ENCODE measurements at places on chromosomes 2 and 18.
A peak's percentile ranks its signal among the peaks of the same experiment; 100 is the strongest.

- no peak for DNase-seq
Measured at GRCh38 chr2:219398721-219399363, 11.1 kb upstream of the DNPEP start.

- DNase-seq: peak; percentile 76
Measured at GRCh38 chr18:22639026-22639463, 221.3 kb upstream of the CTAGE1 start.

DNA sequence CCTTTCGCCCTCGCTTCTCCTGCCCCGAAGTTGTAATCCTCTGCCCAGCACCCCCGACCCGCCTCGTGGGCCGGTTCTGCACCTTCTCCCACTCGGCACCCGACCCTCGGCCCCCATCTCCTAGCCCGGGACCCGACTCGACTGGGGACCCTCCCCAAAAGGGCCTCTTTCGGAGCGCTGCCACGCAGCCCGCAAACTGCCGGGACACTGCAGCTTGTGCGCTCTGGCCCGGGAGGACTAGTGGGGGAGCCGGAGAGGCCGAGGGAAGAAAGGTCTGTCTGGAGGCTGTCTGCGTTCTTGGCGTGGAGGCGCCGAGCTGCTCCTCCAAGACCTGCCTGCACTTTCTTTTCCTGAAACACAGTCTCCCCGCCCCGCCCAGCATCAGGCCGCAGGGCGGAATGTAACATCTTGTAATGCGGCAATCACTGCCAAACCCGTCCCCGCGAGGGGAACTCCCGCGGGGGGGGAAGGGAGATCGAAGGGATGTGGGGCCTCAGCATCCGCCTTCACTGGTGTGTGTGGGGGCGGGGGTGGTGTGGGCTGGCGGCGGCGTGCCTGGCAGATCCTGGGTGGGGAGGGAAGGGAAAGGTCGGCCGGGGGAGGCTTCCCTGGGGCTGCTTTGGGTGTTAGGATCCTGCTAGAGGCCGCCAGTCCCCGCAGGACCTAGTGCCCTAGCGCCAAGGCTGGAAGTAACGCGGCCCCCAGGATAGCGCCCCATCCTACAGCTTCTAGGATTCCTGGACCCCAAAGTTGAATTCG lies 7.4 kb downstream of the DLX2 start:
- peak; percentile 98 for DNase-seq

DNA sequence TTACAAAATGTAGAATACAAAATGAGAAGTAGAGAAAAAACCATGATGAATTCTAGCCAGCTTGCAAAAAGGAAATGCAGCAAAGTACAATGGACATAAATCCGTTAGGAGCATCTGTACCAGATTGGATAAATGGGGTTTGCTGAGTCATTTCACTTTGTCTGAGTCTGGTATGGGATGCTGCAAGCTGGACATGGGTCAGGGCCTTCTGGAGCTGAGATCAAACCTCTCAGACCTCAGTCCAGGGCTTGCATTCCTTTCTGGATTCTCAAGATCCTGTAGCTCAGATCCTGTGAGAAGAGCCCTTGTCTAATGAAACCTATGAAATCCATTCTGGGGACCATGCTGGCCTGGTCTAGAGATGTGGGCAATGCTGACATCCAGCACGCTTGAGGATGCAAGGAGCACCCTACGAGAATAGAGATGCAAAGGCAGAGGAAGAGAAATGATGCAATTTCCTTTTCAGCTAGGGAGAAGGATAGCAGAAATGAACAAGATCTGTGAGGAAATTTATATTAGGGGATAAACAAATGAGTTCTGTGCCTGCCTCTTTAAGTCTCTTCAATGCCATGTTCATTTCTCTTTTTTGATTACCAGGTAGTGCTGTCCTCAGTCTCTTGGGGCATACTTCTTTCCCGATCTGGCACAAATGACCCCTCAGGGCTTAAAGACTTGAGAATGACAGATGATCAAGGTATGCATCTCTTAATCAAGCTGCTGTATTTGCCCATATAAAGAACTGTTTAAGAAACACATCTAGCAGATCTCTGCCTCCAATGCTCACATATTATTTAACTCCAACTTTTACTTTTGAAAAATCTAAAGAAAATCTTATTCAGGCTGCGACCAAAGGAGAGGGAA lies 230.4 kb downstream of the MEIS1 start:
- DNase-seq: no peak

DNA sequence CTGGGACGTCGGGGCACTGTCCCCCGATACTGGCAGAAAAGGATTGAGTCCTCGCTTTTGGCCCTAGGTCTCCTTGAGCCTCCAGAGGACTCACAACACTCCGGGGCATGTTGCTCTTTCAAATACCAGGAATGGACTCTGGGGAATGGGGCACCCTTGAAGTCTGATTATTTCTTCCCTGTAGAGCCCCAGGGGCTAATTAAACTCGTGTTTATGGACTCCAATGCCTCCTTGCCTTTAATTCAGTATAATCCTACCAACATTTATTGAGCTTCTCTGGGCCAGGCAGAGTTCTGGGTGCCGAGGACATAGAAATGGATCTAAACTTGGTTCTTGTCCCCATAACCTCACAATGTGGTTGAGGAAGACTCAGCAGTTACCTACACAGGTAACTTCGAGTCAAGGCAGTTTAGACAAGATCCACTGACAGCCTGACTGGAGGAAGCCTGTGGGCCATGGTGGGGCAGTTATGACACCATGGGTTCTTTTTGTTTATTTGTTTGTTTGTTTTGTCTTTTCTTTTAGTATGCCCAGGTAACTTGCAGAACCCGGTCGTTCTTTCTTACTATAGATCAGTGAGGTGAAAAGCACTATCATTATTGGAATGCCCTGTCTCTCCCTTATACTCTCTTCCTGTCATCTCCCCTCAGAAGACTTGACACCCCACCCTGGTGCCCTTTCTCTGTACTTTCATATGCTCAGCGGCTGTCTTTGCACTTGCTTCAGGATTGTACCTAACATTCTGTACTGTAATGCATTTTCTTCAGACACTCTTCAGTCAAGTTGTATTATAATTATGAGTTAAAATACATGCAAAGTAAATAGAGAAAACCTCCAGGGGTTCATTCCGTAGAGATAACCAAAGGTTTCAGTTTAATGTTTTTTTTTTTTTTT lies 3.2 kb downstream of the CFLAR start:
- peak; percentile 36 for DNase-seq

DNA sequence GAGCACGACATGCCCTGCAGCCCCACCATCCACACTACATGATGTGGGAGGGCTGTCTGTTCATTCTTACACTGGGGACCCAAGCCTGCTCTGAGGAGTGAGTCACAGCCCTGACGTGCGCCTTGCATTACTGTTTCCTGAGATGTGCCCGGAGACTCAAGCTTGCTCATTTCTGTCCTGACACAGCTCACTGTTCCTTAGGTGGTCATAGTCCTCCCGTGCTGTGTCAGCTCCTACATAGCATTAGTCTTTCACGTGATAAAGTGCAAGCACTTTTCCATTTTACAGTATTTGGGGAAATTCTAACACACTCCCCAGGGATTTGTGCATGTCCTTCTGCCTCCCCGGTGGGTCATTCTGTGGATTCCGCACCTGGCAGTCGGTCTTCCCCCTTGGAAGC lies 46.2 kb upstream of the TRIM43B start:
- peak; percentile 77 for DNase-seq

DNA sequence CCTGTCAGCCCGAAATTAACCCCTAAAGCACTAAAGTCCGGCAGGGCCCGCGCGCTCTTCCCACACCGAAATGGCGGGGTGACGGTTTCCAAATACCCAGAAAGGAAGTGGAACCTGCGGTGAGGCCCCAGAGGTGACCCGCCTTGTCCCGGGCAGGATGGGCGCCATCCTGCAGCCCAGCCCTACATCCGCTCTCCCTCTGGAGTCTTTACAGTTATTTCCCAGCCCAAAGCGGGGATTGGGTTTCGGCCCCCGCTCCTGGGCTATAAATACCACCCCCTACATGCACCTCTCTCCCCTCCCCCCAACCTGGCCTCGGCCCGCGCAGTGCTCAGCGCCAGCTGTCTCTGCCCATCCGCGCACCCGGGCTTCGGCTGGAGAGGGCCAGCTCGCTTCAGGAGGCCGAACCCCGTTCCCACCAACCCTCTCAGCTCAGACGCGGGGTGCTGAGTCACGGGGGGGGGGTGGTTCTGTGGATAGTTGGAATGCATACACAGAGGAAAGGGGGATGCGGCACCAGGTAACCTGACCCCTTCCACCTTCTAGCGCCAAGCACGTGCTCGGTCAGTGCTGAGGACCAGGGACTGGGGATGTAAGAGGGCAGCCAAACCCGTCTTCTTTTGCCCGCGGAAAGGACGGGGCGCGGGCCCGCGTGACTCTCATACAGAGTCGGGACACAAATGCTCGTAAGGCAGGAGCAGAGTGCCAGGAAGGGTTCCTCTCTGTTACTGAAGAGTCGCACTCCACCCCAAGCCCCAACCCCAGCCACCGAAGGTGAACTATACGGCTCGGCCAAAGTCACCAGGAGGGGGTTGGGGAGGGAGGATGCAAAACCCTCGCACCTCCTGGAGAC lies at the start of gene TUBA4B:
TUBA4B (plus strand) TSS at position 344 of the 853 bp plus-strand sequence; CDS start at position 509, 165 bp downstream.
- DNase-seq: peak; percentile 48

GRCh38 chr2:233997707-233998106 lies 52.8 kb upstream of the SPP2 start:
- DNase-seq: no peak

GRCh38 chr2:77519888-77520506 lies 2.2 kb downstream of the LRRTM4 start:
- DNase-seq: no peak

- DNase-seq: peak; percentile 46
Measured at GRCh38 chr18:47772374-47773248, 157.8 kb downstream of the SMAD2 start.

- peak; percentile 91 for DNase-seq
Measured at GRCh38 chr2:134736167-134736880, 17.5 kb upstream of the TMEM163 start.

DNA sequence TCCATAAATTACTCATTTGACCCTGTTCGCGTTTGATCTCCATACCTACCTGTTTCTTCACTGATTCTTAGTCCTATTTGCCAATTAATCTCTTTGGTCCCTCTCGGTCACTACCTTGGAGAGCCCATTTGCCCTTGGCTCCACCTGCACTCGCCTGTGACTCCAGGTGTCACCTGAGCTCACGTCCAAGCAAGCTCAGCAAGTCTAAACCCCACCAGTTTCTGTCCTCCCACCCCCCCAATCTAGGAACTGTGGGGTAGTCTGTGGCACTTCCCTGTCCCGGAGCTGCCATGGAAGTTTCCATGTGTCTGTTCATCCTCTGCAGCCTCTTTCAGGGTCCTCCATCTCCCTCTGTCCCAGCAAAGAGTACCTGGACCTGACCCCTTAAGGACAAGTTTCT lies 68.1 kb upstream of the BCL2L11 start:
- no peak for DNase-seq

- no peak for DNase-seq
Measured at GRCh38 chr2:227606476-227606875, 7.8 kb downstream of the SCYGR2 start.

DNA sequence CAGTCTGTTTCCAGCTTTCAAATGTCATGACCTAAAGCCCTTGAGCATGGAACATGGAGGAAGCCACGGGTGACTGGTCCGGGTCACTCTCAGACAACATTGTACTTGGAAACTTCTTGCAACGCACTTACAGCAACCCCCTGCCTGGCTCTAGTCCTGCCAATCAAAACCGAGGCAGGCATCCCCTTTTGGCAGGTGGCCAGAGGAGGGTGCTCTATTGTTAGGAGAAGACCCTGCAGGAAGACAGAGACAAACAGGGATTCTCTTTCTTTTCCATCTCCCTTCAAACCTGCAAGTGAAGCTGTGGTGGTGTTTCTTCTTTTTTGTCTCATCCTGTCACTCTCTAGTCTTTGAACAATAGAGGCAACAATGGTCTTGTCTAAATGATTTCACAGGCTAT lies 667.2 kb downstream of the ZEB2 start:
- no peak for DNase-seq

DNA sequence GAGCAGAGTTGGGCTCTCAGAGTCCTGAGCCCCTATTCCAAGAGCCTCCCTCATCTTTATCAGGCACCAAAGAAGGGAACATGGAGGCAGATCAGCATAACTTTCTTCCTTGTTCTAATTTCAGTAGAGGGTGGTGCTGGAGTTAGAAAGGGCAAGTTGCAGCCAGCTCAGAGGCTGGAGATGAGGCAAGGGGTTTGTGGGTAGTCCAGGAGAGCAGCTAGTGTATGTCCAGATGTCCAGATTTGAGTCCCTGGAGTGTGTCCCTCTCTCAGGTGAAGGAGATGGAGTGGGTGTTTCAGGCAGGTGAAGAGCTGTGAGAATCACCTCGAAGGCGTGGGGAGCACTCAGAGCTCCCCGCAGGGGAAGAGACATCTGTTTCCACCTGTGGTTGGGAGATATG lies 478 bp upstream of the PRKAG3 start:
- no peak for DNase-seq

DNA sequence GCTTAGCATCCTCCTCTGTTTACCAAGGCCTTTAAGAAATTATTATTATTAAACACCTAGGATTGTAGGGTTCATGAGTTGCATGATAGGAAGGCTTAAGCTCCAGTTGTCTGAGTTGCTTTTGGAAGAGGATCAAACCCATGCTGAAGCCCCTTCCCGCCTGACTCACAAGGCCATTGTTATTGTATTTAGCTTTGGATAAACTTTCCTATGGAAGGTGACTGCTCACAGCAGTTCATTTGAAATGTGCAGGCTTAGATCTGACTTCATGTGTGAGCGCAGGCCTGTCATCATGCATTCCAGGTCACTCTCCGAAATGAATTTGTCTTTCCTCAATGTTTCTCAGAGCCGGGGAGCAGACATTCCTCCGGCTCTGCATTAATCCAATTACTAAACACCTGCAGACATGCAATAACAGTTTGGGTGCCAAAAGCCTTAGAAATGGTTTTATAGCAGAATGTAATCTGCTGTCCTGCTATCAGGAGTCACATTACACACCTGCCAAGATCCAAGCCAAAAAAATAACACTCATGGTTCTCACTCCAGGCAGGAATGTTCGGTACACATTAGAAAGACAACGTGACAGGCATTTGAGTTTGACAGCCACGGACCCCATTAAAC lies 119.9 kb downstream of the OSR1 start:
- DNase-seq: no peak

- DNase-seq: no peak
Measured at GRCh38 chr2:73081181-73081671, 9.7 kb upstream of the SFXN5 start.

GRCh38 chr18:55500316-55501086 lies 87.5 kb downstream of the TCF4 start:
- DNase-seq: no peak

GRCh38 chr2:130373808-130374365 lies 18.0 kb downstream of the PTPN18 start:
- DNase-seq: no peak

DNA sequence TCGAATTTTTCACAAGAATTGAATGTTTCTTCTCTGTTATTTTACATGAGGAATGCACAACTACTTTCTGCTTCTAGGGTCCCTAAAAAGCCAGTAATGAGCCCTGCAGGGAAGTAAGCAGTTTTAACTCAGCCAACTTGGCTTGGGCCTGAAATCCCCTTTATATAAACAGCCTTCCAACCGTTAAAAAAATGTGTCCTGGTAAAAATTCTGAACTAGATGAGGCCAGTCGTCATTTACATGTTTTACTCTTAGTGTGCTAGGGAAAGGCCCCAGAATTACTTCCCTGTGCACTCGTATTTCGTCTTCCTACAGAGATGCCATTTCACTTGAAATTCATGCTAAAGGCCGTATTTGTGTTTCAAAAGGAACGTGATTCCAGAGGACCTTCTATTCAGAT lies 42.4 kb upstream of the RPE start:
- DNase-seq: no peak

- DNase-seq: no peak
Measured at GRCh38 chr18:61669320-61669719, 223.5 kb downstream of the RNF152 start.

All from NCI-H226 (cell line).